ENCODE measurements at places on chromosomes 4 and X. TPM values are rescaled to one million over a fixed set of nuclear protein-coding genes. Genes with fewer than 3 reads are reported as not detected.
A peak's percentile ranks its signal among the peaks of the same experiment; 100 is the strongest.

FATE1 gene
- not detected for total RNA-seq

GRCh38 chr4:25970691-25971432 is 56.8 kb downstream of the SMIM20 start:
- no peaks in the 10 kb centered on the region for H3K27me3 ChIP-seq
- no peak overlapping the region for H3K4me3 ChIP-seq
- H3K27ac ChIP-seq, result no peak overlapping the region
- no peak for DNase-seq
- no peaks in the 10 kb centered on the region for H3K36me3 ChIP-seq

GRCh38 chr4:10173754-10174749 is 57.5 kb upstream of the WDR1 start:
- H3K36me3 ChIP-seq, result no peaks in the 10 kb centered on the region
- peak; percentile 85 for DNase-seq
- peaks cover 31% of the 10 kb centered on the region for H3K4me1 ChIP-seq
- peak overlapping the region; percentile 67 for H3K27ac ChIP-seq
- no peaks in the 10 kb centered on the region for H3K27me3 ChIP-seq

GRCh38 chr4:181685461-181685860 is 557.7 kb upstream of the TENM3 start:
- no peak for DNase-seq
- no peaks in the 10 kb centered on the region for H3K27me3 ChIP-seq
- no peak overlapping the region for H3K27ac ChIP-seq
- H3K36me3 ChIP-seq, result no peaks in the 10 kb centered on the region

DNA sequence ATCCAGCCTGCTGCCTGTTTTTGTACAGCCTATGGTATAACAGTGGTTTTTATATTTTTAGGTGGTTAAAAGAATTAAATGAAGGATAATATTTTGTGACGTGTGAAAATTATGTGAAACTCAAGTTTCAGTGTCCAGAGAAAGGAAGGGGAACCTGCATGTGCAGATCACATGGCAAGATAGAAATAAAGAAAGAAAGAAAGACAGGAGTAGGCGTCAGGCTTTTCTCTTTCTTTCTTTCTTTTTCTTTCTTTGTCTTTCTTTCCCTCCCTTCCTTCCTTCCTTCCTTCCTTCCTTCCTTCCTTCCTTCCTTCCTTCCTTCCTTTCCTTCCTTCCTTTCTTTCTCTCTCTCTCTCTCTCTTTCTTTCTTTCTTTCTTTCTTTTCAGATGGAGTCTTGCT is 42.0 kb upstream of the HUWE1 start:
- H3K4me1 ChIP-seq, result no peaks in the 10 kb centered on the region
- H3K4me3 ChIP-seq, result no peak overlapping the region
- H3K27ac ChIP-seq, result no peak overlapping the region
- H3K27me3 ChIP-seq, result no peaks in the 10 kb centered on the region

DNA sequence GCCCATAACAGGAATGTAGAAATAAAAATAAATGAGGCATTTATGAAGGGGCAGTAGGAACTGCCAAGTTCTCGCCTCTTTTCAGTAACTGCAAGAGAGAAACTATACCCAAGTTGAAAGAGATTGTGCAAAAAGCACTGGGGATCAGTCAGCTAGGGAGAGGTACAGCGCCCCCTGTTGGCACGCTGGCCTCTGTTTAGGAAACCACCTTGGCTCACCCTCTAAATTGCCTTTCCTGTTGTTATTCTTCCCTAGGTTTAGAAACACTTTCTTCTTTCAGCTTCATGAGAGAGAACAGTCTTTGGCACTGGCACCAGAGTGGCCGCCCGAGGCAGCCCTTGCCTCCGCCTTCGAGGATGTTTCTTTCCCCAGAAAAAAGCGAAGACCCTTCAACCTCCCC is 348.5 kb downstream of the MID1IP1 start:
- no peak overlapping the region for H3K4me3 ChIP-seq
- peak; percentile 27 for DNase-seq
- H3K36me3 ChIP-seq, result no peaks in the 10 kb centered on the region
- no peak overlapping the region for H3K27ac ChIP-seq
- H3K27me3 ChIP-seq, result no peaks in the 10 kb centered on the region

DNA sequence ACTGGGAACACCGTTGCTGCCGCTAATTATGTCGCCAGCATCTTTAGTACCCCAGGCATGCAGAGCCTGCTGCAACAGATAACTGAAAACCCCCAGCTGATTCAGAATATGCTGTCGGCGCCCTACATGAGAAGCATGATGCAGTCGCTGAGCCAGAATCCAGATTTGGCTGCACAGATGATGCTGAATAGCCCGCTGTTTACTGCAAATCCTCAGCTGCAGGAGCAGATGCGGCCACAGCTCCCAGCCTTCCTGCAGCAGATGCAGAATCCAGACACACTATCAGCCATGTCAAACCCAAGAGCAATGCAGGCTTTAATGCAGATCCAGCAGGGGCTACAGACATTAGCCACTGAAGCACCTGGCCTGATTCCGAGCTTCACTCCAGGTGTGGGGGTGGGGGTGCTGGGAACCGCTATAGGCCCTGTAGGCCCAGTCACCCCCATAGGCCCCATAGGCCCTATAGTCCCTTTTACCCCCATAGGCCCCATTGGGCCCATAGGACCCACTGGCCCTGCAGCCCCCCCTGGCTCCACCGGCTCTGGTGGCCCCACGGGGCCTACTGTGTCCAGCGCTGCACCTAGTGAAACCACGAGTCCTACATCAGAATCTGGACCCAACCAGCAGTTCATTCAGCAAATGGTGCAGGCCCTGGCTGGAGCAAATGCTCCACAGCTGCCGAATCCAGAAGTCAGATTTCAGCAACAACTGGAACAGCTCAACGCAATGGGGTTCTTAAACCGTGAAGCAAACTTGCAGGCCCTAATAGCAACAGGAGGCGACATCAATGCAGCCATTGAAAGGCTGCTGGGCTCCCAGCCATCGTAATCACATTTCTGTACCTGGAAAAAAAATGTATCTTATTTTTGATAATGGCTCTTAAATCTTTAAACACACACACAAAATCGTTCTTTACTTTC is 1.8 kb downstream of the UBQLN2 start:
- peak overlapping the region; percentile 66 for H3K4me3 ChIP-seq
- no peaks in the 10 kb centered on the region for H3K36me3 ChIP-seq
- peak overlapping the region; percentile 93 for H3K27ac ChIP-seq
- peaks cover 34% of the 10 kb centered on the region for H3K4me1 ChIP-seq
- no peak for DNase-seq

- no peaks in the 10 kb centered on the region for H3K36me3 ChIP-seq
- H3K27ac ChIP-seq, result no peak overlapping the region
- H3K4me1 ChIP-seq, result no peaks in the 10 kb centered on the region
- DNase-seq, result peak; percentile 30
- no peak overlapping the region for H3K4me3 ChIP-seq
- no peaks in the 10 kb centered on the region for H3K27me3 ChIP-seq
Measured at GRCh38 chr4:169410839-169411770, 140.3 kb upstream of the SH3RF1 start.

WNK3 gene
- 0.07 TPM for total RNA-seq

- H3K27ac ChIP-seq, result no peak overlapping the region
- H3K27me3 ChIP-seq, result no peaks in the 10 kb centered on the region
- H3K4me3 ChIP-seq, result no peak overlapping the region
- H3K36me3 ChIP-seq, result no peaks in the 10 kb centered on the region
- no peak for DNase-seq
- no peaks in the 10 kb centered on the region for H3K4me1 ChIP-seq
Measured at GRCh38 chrX:33156152-33156726, 55.1 kb downstream of the DMD start.

Data from gastrocnemius medialis (tissue), 4 donors.